ENCODE measurements at places on chromosomes 1 and 21.

DNA sequence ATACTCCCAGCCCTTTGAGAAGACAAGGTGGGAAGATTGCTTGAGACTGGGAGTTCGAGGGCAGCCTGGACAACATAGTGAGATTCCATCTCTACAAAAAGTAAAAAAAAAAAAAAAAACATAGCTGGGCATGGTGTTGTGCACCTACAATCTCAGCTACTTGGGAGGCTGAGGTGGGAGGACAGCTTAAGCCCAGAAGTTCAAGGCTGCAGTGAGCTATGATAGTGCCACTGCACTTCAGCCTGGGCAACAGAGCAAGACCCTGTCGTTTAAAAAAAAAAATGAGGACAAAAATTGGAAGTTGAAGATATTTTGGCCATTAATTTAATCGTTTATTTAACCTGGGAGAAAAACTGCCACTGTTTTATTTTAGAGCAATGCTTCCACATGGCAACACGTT is 1.1 kb downstream of the URB1 start:
- no peak for DNase-seq

- DNase-seq, result no peak
Observed at GRCh38 chr1:225735252-225736149, 42.1 kb upstream of the SRP9 start.

DNA sequence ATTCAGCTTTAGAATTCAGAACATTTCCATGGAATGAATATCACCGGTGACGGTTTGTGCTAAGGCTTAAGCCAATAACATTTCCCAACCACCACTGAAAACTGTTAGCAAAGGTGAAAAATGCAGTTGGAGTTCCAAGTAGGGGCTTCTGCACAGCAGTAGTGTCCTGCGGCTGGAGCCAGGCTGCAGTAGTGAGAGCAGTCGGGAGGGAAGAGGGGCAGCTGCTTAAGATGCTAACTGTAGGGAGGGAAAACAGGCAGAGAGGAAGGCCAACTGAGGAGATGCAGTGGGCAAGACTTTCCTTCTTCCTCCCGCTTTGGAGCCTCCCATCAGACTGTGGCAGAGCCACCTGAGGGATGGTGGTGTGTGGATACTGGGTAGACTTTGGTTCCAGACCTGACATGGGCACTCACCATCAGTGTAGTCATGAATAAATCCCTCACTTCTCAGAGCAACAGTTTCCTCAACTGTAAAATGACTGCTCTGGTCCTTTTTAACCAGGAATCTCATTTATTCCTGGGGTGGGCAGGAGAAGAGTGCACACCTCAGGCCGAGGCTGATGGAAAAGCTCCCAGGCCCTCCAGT is 3.2 kb downstream of the F3 start:
- DNase-seq, result no peak

- no peak for DNase-seq
Observed at GRCh38 chr1:211198111-211198510, 61.1 kb upstream of the RCOR3 start.

- no peak for DNase-seq
Observed at GRCh38 chr1:91744953-91745639, 140.9 kb downstream of the TGFBR3 start.

- DNase-seq, result no peak
Observed at GRCh38 chr1:151982300-151983005, 11.2 kb downstream of the S100A10 start.

DNA sequence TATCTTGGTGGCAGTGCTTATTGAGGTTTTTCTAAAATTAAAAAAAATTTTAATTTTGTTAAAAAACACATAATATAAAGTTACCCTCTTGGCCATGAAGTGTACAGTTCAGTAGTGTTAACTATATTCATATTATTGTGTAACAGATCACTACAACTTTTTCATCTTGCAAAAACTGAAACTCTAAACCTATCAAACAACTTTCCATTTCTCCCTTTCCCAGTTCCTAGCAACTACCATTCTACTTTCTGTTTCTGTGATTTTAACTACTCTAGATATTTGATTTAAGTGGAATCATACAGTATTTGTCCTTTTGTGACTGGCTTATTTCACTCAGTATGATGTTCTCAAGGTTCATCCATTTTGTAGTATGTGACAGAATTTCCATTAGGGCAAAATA is 55.5 kb downstream of the SLAMF6 start:
- no peak for DNase-seq

- no peak for DNase-seq
Observed at GRCh38 chr1:161044535-161044907, 1.3 kb downstream of the USF1 start.

DNA sequence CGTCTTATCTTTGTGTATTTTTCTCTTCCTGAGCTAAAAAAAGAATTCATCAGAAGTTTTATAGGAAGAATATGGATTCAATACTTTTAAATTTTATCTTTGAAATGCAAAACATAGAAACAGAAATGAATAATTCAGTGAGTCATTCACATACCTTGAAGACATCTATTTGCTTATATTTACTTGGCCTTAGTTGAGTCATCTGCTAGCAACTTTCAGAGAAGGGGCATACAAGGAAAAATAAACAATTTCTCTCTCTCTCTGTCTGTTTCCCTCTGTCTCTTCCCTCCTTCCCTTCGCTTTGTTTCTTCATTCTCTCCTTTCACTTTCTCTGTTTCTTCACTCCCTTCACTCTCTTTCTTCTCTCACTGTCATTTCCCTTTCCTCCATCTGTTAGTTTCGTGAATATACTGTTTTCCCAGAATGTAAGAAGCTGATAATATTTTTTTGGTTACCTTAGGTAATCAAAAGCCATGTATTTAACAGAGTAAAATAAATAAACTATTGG is 477.2 kb downstream of the BRINP3 start:
- DNase-seq, result no peak

Data from activated CD4-positive, CD25-positive, alpha-beta regulatory T cell treated with anti-CD3 and anti-CD28 coated beads, Interleukin-2, amount 50 U/mL, for 16 hours (primary cell).